DMS53 (cell line): ENCODE measurements at places on chromosomes 13 and 19.

- no peak for DNase-seq
These were observed 7.7 kb upstream of the IRS2 start for GRCh38 chr13:109794095-109794494.

DNA sequence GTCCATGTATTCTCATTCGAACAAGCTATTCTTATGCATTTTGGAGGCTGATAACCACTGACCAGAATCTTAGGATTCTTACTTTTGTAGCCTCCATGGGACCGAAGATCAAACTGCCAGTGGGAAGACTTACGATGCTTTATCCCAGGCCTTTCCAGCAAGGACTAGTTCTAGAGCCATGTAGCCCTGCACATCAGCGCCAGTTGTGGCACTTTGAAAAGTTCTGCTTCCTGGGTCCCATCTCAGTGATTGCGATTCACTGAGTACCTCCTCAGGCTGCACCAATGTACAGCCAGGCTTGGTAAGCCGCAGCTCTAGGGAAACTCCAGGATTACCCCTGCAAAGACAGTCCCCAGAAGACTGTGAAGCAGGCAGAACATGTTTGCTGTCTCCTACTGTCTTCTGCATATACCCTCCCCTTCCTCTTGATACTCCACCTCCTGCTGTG is 18.9 kb upstream of the ENOX1 start:
- DNase-seq, result peak; percentile 13

DNA sequence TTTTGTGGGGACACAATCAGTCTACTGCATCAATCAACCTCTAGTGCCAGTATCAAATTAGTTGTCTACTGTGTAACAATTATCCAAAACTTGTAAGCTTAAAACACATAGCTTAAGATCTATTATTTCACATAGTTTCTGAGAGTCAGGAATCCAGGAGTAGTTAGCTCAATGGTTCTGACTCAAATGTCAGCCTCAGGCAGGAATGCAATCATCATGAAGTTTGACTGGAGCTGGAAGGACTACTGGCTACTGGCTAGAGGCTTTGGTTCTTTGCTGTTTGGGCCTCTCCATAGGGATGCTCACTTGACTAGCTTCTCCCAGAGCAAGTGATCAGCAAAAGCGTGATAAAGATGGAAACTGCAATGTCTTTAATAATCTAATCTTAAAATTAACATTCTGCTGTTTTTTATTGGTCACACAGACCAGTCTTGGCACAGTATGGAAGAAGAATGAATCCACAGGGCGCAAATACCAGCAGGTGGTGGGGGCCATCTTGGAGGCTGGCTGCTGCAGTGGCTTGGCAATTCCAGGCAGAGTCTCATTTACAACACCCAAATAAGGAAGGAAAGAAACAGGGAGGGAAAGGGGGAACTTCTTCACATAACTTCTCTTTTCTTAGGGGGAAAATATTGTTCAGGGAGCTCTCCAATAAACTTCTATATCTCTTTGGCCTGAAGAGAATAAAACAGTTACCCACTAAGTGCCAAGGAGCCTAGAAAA is 15.7 kb downstream of the CAB39L start:
- no peak for DNase-seq

- no peak for DNase-seq
These were observed 48.7 kb upstream of the GPR183 start for GRCh38 chr13:99356012-99356261.

GRCh38 chr13:21445759-21446158 is 13.3 kb downstream of the ZDHHC20 start:
- DNase-seq, result no peak

- DNase-seq, result no peak
These were observed 182.2 kb downstream of the FOXO1 start for GRCh38 chr13:40484101-40484800.

GRCh38 chr13:113203507-113204377 is 4.7 kb downstream of the PCID2 start:
- no peak for DNase-seq

DNA sequence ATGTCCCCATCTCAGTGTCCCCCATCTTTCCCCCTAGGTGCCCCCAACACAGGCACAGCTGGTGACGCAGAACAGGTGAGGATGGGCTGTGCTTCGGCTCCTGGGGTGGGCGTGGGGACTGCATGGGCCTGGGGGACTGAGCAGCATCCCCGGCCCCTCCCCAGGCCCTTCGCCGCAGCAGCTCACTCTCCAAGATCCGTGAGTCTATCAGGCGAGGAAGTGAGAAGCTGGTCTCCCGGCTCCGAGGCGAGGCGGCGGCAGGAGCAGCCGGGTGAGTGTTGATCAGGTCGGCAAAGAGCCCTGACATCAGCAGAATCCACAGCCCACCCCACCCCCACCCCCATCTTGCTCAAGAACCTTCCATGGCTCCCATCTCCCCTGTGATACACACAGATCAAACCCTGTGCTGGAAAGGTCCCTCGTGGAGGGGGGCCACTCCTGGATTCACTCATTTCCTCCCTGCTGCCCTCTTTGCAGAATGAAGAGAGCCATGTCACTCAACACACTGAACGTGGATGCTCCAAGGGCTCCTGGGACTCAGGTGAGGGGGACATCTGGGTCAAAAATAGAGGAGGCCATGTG is 10.0 kb downstream of the KLC3 start:
- DNase-seq, result no peak

DNA sequence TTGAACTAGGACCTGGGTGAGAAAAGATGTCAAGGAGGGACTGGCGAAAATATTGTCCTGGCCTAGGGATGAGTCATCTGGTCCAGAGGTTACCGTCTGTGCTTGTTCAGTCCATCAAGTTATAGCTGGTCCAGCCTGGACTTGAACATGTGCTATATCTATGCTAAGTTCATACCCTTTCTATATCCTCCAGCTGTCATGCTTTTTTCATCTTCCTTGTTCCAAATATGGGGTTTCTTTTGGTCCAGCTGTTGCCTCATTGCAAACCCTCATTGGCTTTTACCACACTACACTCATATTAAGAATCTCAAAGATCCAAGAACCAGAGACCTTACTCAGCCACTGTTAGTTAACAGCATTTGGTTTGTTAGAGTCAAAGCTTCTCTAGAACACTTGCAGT is 19.1 kb upstream of the KLF12 start:
- no peak for DNase-seq

DNA sequence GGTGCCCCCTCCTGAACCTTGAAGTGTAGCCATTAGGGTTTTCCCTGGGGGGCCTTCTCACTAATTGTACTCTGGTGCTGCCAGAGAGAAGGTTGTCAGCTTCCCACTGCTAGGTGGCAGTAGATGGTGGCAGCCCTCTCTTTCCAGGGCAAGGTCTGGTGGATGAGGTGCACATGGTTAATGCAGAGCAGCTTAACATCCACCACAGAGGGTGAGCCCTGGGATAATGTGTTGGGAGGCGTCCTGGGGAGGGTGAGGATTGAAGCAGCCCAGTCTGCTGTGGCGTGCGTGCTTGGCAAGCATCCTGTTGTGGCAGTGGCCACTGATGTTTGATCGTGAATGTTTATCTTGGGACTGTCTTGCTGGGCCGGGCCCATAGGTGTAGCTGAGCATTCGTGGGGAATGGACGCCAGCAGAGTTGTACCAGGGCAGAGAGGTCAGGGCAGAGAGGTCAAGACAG is 5.8 kb downstream of the EGLN2 start:
- no peak for DNase-seq

DNA sequence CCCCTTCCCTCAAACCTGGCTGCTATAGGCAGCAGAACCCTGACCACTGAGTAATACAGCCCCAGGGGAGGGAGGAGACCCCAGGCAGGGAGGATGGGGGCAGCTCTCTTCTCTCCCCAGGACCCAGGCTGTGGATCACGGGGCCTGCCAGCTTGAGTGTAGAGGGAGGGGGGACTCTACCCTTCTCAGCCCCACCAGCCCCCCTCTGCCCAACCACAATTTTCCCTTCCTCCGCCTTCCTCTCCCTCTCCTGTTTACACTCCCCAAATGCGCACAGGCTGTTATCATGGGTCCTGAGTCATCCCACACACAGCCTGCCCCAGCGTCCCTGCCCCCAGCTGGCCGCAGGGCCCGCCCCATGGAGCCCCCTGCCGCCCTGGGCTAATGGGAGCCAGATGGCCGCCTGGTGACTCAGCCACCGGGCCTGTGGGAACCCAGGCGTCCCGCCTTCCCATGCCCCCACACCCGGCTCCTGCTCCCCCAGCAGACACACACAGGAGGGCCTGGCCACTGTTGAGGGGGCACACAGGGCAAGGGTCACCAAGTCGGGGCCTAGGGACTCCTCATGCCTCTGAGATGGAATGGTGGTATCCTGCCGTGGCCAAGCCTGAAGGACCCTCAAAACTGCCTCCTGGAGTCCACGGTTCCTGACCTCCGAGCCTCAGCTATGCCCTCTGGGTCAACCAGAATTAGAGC is 13.6 kb downstream of the CCDC97 start:
- DNase-seq, result no peak

GRCh38 chr19:13238891-13239534 is 88.8 kb downstream of the IER2 start:
- DNase-seq, result no peak

- peak; percentile 48 for DNase-seq
These were observed 4.7 kb upstream of the ZNF606 start for GRCh38 chr19:58007285-58007684.

- no peak for DNase-seq
These were observed 13.2 kb upstream of the ASF1B start for GRCh38 chr19:14149509-14149994.

- DNase-seq, result no peak
These were observed 3.2 kb upstream of the SACS start for GRCh38 chr13:23436680-23437079.

DNA sequence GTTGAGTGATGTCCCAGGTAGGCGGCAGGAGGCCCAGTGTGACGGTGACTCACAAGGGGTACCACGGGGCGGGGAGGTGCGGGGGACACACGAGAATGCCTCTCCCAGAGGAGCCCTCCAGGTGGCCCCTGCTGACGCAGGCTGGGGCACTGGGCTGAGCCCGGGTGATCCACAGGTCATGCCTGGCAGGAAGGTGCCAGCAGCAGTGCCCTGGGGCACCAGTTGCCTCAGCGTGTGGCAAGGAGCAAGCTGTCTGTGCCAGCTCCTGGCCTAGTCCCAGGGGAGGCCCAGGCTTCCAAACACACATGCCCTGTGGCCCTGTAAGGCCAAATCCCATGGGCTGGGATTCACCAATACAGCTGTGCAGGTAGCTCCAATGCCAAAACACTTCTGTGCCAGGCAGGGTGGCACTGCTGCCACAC is 28.0 kb downstream of the AKT2 start:
- DNase-seq, result no peak

- DNase-seq, result no peak
These were observed 507.4 kb upstream of the KLF12 start for GRCh38 chr13:74641586-74641985.

DNA sequence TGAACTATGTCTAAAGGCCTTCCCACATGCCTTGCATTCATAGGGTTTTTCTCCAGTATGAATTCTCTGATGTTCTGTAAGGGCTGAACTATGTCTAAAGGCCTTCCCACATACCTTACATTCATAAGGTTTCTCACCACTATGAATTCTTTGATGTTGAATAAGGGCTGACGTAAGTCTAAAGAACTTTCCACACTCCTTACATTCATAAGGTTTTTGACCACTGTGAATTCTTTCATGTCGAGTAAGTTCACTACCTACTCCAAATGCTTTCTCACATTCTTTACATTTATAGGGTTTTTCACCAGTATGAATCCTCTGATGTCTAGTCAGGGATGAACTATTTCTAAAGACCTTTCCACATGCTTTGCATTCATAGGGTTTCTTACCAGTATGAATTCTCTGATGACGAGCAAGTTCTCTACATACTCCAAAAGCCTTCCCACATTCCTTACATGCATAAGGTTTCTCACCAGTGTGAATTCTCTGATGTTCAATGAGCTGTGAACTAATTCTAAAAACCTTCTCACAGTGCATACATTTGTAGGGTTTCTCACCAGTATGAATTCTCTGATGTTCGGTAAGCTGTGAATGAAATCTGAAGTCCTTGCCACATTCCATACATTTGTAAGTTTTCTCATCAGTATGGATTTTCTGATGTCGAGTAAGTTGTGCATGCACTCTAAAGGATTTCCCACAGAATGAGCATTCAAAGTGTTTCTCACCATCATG is 19.1 kb upstream of the ZNF260 start:
- peak; percentile 65 for DNase-seq

- DNase-seq, result no peak
These were observed 4.8 kb downstream of the SYNGR4 start for GRCh38 chr19:48368936-48369335.

GRCh38 chr13:77554069-77554468 is 18.6 kb downstream of the SCEL start:
- DNase-seq, result no peak

GRCh38 chr19:27779954-27780353 is 1433.0 kb downstream of the UQCRFS1 start:
- no peak for DNase-seq

DNA sequence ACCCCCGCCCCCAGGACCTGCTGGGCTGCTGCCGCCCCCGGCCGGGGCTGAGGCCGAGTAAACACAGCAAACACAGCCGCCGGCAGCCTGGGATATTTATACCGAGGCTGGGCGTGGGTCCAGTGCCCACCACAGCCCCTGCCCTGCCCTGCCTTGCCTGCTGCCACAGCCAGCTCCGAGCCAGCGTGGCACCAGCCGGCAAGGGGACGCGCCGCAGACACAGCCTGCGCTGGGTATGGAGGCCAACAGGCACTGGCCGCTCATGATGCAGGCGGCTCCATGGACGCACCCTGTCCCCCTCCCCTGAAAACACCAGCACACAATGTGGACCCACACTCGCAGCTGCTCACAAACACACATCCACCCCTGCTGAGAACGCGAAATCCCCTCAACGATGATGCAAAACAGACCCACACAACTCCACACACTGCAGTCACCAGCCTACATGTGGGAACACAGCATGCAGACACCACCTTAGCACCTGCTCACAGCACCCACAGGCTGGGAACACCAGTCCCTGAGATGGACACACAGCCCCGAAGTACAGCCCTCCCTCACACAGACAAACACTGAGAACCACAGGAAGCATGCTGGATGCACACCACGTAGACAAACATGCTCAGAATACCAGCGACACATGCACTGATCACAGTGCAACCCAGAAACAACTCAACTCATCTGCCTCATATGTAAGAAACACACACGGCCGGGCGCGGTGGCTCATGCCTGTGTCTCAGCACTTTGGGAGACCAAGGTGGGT is 16.2 kb downstream of the CCDC97 start:
- DNase-seq, result peak; percentile 87

DNA sequence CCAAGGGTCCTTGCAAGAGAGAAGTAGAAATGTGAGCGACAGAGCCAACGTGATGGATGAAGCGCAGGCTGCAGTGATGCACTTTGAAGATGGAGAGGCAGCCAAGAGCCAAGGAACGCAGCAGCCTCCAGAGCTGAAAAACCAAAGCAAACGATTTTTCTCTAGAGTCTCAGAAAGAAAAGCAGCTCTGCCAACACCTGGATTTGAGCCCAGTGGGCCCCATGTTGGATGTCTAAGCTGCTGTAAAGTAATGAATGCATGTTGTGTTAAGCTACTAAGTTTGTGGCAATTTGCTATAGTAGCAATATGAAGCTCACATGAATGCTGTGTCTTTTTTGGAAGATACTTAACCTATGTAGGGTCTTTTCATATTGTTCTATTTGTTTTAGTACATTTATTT is 894.3 kb downstream of the EFNB2 start:
- no peak for DNase-seq
